ENCODE measurements at places on chromosomes 11 and 22.

DNA sequence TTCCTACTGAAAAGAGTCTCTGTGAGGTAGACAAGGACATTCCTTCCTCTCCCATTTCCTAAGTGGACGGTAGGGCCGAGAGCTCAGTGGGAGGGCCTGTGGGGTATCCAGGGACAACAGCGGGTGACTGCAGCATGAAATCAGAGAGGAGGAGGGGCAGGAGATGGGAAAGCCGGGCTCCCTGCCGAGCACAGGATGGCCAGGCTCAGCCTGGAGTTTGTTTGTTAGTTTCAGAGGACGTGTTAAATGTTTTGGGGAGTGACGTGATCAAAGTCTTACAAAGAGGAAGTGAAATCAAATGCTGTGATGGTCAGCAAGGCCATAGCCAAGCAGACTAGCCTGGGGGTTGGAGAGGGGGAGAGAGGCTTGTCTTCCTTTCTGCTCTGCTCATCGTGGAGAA, 152.7 kb downstream of the ADAMTS15 start:
- no peak for DNase-seq

- no peak for DNase-seq
These were observed 1.3 kb downstream of the RNF169 start for GRCh38 chr11:74749965-74750296.

- DNase-seq, result no peak
These were observed 725 bp downstream of the KDM2A start for GRCh38 chr11:67119585-67120391.

DNA sequence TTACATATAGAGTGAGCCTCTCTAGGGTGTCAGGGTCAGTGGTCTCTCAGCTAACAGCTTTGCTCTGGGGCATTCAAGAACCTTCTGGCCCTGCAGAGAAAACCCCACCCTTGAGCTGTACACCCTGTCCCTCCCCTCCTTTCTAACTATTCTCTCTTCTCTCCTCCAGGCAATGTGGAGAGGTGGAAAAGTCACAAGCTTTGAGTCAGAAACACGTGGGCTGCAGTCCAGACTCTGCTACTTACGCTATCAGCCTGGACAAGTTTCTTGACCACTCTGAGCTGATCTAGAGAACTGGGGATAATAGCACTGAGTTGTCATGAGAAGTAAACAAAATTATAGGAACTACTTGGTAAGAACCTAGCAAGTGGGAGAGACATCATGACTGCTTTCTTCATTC, 10.7 kb upstream of the FAM83F start:
- no peak for DNase-seq

DNA sequence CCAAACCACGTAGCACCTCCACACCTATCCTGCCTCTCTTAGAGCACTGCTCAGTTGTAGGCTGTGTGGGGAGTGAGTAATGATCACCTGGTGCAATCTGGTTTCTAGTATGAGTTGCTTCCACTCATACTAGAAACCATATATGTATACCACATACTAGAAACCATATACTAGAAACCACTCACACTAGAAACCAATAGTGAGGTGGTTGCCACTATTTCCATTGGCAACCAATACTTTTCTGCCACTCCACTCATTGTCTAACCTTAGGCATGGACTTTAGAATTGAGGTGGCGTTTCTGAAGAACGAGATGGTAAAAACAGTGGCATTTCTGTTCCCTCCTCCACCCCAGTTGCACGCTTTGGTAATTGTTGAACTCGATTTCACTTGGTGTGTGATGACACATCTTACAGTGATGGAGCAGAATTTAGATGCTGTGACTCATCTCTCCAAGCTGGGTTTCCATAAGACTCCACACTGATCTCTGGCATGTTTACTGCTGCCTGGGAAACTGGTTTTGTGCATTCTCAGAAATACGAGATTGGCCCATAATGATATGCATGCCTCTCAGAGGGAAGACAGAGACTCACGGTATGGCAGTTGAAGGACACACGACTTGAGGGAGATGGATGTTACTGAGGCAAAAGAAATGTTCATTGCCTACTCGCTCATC, 82.9 kb downstream of the KIRREL3 start:
- DNase-seq, result no peak

DNA sequence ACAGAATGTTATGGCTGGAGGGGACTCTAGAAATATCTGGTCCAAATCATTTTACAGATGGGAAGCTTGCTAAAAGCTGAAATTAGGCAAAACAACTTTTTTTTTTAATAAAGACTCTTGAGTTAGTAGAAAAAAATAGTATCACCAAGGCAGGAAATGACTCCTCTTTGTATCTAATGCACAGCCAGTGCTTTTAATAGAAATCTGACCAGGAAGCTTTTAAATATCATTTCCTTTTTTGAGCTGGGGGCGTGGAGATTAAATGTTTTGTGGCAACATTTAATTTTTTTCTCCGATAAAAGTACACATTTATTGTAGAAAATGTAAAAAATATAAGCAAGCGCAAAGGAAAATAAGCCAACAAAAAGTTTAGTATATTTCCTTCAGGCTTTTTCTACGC, 22.5 kb downstream of the TRAF6 start:
- no peak for DNase-seq

Measured in D721Med (cell line).